Activated naive CD4-positive, alpha-beta T cell treated with anti-CD3 and anti-CD28 coated beads, Interleukin-2, amount 50 U/mL, for 72 hours (primary cell): ENCODE measurements at places on chromosomes 11 and 22.
A peak's percentile ranks its signal among the peaks of the same experiment; 100 is the strongest.

GRCh38 chr22:40113696-40114095 lies 64.0 kb upstream of the TNRC6B start:
- no peak for DNase-seq

GRCh38 chr11:25710975-25711374 lies 621.0 kb upstream of the ANO3 start:
- DNase-seq: no peak

DNA sequence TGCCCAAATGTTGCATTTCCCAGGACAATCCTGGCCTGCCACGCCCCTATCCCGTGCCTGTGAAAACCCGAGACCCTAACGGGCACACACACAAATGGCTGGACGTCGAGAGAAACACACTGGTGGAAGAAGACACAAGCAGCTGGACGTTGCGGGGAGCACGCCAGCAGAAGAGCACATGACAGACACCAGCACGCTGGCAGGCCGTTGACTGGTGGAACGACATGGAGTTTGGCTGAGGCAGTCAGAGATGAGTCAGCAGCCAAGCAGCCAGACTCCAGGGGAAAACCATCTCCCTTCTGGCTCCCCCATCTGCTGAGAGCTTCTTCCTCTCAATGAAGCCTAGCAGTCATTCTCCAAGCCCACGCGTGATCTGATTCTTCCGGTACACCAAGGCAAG lies 606.7 kb upstream of the LRRC4C start:
- no peak for DNase-seq

- DNase-seq: no peak
Measured at GRCh38 chr11:113570906-113571305, 95.7 kb upstream of the DRD2 start.

DNA sequence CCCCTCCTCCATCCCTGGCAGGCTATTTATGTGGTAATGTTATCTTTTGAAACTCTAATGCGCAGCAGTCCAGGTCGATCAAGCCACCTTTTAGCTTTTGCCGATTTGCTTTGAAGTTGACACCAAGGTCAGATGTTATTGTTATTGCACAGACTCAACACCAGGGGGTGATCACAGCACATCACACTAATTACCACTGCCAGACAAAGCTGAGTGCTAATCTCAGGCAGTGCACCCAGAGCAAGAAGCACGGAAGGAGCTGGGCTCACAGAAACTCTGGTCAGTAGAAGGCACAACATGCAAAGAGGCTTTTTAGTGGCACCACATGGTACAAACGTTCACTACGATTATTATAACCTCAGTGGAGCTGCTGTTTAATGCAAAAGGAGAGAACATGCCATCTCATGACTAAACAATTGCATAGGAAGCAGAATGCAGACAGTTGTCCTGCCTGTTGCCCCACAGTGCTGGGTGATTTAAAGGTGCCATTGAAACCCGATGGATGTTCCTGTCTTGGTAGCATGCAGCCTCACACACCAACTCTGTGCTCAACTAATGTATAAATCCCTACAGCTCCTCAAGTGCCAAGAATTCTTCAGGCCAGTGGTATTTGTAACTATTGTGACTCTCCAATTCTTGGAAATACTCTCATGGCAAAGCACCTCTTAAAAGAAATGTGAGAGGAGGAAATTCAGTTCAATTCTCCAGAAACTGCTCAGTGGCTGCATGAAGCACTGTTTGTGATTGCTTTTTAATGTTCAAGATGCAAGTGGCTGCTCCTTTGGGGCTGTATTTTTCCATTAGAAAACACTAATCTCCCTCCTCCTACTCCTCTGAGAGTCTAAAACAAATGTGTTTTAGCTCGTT lies 353.9 kb upstream of the DDI1 start:
- DNase-seq: no peak

- DNase-seq: no peak
Measured at GRCh38 chr22:36220451-36220921, 18.8 kb downstream of the APOL2 start.

- no peak for DNase-seq
Measured at GRCh38 chr11:76159983-76160661, 46.2 kb downstream of the WNT11 start.

DNA sequence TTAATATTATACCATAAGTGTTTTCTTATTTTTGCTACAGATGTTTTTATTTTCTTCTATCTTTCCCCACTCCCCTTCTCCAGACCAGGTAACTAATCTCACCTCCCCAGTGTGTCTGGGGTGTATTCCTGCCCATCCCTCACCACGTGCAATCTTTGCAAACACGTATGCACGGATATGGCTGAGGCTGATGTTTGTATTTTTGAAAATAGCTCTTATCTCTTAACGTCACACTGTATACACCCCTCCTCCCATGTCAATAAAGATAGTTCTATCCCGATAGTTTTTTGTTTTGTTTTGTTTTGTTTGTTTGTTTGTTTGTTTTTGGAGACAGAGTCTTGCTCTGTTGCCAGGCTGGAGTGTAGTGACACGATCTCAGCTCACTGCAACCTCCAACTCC lies 127.5 kb downstream of the FBXO7 start:
- DNase-seq: no peak

GRCh38 chr11:32033491-32033890 lies 57.4 kb upstream of the RCN1 start:
- DNase-seq: no peak

DNA sequence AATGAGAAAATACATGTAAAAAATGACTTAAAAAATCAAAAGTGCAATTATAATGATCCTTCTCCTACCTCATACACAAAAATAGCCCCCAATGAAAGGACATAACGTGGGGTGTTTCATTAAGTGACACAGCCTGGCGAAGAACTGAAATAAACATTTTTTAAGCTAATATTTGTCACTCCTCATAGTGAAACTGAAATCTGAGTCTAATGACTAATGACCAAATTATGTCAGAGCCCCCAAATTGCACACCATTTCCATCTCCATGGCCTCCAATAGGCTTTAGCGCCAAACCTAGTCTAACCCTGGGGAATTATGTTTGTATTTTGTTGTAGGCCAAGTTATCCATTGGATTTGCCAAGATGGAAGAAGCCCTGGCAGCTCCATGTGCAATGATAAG lies 119.1 kb downstream of the WT1 start:
- no peak for DNase-seq

DNA sequence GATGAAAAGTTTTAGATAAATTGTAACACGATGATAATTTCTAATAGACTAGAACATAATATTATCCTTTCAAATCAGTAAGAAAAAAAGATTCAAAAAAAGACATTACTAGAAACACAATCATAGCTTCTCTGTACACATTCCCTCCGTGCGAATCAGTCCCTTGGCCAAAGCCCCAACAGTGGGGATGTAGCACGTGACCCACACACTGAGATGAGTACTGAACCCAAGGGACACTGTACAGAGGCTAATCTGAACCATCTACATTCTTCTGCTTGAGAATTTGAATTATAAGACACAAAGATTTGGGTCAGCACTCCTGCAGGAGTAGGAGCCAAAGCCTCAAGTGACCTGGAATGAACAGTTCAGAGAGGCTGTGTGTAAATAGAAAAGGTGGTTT lies 353.7 kb downstream of the INSC start:
- DNase-seq: no peak

GRCh38 chr11:36450110-36450572 lies 59.9 kb downstream of the TRAF6 start:
- no peak for DNase-seq

- DNase-seq: peak; percentile 31
Measured at GRCh38 chr11:46247659-46248058, 29.8 kb upstream of the CREB3L1 start.

DNA sequence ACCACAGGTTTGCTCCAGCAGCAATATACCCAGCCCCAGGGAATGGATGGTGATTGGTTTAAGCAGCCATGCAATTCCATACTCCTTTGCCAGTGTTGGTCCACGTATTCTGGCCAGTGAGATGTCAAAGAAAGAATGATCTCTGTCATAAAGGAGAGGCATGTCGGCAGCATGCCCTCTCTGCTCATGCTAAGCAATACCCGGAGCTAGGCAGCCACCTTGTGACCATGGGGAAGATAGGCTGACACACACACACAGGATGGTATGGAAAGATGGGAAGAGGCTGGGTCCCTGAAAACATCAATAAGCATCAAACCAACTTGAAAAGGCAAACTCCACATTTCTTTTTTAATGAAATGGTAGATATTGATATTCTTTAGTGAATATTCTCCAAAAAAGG lies 5.1 kb downstream of the ABCC8 start:
- DNase-seq: no peak

DNA sequence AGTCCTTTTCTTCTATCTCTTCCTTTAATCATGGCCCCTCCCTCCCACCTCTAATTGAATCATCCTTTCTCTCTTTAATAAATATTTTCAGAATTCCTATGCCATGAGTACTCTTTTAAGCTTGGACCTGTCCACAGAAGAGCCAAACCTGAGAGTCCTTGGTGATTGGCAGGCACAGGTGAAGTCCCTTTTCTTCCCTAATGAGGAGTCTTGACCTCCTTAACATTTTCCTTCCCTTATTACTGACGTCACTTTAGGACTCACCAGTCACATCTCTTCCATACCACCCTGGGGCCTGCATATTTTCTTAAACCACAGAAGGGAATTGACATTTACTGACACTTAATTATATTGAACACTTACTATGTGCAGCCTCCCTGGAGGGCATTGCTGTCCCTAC lies 41.0 kb upstream of the RASSF10 start:
- no peak for DNase-seq

- DNase-seq: no peak
Measured at GRCh38 chr22:18063306-18063705, 14.5 kb upstream of the PEX26 start.

GRCh38 chr22:42626951-42627625 lies 12.4 kb upstream of the POLDIP3 start:
- DNase-seq: no peak

- no peak for DNase-seq
Measured at GRCh38 chr22:38296372-38296771, 20.9 kb downstream of the CSNK1E start.

DNA sequence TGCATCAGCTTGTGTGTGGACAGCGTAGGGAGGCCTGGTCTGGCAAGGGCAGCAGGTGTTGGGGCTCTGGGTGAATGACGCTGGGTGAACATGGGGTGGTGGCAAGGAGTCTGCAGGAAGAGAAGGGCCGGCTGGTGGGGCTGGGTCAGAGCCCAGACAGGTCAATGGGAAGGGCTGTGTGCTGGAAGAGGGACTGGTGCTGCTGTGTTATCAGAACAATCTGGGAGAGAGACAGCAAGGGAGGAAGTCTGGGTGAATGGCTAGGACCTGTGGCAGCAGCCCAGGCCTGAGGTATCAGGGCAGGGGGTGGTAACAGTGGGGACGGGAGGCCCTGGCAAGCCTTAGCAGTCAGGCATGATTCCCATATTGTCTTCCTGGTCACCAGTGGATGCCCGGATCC lies 206.7 kb downstream of the SNX19 start:
- no peak for DNase-seq

DNA sequence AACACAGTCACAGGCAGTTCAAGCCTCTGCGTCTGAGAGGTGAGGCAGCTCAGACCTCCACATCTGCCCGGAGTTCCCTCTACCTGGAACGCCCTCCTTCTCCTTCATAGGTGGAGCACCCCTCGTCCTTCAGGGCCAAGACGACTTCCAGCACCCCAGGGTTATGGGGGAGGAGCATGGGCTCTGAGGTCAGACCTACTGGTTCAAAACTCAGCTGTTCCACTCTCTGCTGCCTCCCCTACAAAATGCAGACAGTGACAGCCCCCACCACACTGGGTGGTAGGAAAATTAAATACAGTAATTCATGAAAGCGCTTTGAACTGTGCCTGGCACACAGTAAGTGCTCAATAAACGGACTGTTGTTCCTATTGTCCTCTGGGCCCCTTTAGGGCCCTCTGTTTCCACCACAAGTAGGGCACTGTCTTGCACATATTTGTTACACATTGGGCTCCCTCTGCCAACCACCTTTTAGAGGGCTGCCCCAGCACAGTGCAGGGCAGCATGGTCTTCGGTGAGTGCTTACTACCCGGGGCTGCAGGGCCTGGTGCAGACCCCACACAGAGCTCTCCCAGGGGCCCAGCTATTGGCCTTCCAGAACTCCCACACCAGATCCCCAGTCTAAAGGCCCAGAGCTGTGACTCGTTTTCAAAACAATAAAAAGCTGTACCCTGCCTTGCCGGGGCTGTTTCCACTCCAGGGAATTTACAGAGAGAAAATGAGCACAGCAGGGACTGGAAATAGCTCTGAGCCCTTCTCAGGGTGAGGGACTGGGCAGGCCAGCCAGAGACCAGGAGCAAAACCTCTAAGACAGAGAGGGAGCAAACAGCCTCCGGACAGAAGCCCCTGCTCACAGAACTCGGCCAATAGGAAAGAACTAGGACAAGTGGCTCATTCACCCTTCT lies 2.5 kb downstream of the TMEM184B start:
- DNase-seq: no peak

DNA sequence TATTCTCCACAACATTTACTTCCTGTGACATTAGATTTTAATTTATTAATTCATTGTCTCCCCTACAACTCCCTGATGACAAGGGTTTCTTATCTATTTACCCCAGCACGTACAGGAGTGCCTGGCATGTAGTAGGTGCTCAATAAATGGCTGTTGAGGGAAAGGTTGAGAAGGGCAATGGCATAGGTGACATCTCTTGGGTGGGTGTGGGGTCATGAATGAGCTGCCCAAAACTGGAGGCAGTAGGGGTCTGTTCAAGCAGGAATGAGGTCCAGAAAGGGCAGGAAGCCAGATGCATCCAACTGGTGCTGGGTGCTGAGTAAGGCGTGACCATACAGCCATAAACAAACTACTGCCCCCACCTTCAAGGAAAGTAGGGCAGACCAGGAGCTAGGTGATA lies 2.8 kb downstream of the VWCE start:
- no peak for DNase-seq

DNA sequence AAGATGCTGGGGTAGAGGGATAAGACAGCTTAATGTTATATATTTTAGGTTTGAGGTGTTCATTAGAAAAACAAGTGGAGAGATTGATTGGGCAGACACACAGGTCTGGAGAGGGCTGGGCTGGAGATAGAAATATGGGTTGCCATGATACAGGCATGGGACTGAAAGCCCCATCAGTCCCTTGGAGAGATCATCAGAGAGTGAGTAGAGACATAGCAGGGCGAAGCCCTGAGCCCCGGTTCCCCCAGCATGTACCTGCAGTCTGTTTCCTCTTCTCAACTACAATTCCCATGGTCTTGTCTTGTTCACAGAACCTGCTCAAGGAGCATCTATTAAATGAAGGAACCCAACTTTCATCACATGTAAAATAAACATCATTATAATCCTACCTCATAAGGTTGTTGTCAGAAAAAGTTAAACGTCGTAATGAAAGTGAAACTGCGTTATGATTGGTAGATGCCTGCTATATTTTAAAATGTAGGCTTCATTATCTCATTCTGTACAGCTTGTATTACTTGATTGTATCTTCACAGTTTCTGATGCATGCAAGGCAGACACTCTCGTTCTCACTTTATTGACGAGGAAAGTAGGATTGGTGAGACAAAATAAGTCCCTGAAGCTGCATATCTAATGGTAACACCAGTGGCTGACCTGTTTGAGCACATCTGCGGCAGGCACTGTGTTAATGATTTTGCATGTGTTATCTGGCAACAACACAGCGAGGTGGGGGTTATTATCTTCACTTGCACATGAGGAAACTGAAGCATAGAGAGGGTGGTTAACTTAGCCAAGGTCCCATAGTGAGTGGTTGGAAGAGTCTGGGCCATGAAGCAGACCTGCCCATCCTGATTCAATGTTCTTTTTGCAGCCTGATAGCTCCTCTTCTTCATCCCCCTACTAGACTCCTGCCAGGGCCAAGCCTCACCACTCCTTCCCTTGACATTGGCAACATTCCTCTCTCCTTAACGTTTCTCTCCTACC lies 63.5 kb downstream of the ENDOD1 start:
- DNase-seq: no peak

GRCh38 chr11:63862923-63863322 lies 24.0 kb downstream of the MARK2 start:
- no peak for DNase-seq

- no peak for DNase-seq
Measured at GRCh38 chr11:104776501-104777170, 121.6 kb downstream of the CASP12 start.
